Retina (tissue), 1 donor: ENCODE measurements at places on chromosomes 7 and 10.

DNA sequence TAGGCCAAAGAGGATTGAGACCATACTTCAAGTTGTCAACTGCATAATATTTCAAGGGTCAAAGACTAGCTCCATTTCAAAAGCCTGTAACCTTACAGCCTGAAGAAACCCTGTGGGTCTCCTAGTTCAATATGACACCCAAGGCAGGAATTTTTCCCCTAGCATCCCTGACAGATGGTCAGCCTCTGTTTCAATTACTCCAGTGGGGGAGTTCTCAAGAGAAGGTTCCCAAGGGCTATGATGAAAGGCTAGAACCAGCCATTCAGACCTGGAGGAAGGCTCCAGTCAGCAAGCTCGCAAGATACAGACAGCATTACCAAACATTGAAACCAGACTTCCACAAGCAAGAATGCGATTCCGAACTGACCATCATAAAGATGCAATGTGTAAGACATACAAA lies 1.6 kb downstream of the HTR7 start:
- DNase-seq, result no peak

DNA sequence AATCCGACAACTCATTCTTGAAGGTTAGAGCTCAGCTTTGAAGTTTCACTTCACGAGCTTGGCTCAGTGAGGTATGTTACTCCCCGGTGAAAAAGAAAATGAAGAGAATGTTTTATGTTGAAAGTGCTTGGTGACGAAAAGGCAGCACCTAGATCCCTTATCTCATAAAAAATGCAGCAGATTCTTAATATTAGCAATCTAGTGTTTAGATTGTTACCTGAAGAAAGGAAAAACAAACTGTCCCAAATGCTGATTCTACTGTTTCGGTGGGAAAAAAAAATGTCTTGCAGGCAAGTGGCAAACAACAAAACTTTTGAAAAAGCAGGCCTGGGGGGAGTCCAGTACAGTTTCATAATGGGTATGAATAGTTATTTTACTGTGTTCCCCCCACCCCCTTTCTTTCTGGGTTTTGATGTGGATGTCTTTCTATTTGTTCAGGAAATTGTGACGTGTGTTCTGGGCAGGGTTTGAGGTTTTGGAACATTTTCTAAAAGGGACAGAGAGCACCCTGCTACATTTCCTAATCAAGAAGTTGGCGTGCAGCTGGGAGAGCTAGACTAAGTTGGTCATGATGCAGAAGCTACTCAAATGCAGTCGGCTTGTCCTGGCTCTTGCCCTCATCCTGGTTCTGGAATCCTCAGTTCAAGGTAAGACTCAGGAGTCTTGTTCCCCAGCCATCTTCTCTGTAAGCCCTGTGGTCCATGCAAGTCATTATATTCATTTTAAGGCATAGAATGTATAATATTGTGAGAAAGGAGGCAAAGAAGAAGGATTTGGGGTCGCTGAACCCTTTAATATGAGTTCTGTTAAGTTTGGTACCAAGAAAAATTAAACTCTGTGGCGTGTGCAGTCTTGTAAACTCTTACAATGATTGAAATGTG lies at the start of gene SRGN:
Gene SRGN, plus strand, starts transcription at position 514 of the 881 bp plus-strand sequence. Its CDS starts 55 bp downstream, at position 569.
- DNase-seq, result no peak

GRCh38 chr10:22042557-22043326 lies 39.2 kb upstream of the DNAJC1 start:
- no peak for DNase-seq

DNA sequence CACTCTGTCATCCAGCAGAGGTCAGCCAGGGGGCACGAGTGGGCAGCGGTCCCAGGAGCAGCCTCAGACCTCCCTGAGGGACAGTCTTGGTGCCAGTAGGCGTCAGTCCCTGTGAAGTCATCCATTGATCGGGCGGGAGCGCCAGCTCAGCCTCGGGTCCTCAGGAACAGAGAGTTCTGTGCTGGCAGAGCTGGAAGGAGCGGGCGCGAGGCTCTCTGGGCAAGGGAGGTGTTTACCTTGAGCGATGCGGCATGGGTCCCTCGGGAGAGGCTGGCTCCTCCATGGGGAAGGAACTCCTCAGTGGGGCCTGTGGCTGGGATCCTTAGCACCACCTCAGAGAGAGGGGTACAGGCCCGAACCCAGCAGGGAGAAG lies 101.1 kb upstream of the PPIF start:
- peak; percentile 12 for DNase-seq

GRCh38 chr10:60908031-60908430 lies 36.0 kb downstream of the RHOBTB1 start:
- DNase-seq, result no peak

DNA sequence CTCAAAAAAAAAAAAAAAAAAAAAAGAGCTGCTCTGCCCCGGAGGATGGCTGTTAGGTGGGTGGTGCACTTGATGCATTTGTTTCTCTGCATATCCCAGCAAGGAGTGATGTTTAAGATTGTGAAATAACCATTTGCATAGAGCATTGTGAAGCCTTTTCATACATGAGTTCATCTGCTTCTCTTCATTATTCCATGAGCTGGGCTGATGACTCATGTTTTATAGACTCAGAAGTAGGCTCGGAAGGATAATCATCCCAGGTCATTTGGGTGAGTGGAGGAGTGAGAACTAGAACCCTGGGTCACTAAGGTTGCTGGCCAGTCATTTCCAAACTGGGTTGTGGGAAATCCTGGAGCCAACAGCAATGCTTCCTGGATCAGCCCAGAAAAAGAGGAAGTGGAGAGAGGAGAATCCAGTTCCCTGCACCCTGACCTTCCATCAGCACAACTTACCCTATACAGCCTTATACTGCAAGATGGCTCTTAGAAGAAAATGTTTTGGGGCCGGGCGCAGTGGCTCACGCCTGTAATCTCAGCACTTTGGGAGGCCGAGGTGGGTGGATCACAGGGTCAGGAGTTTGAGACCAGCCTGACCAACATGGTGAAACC lies 45.3 kb downstream of the TACC2 start:
- DNase-seq, result no peak

GRCh38 chr10:131180740-131181415 lies 130.6 kb downstream of the TCERG1L start:
- DNase-seq, result no peak

GRCh38 chr10:76111986-76112825 lies 680.8 kb downstream of the LRMDA start:
- peak; percentile 82 for DNase-seq

DNA sequence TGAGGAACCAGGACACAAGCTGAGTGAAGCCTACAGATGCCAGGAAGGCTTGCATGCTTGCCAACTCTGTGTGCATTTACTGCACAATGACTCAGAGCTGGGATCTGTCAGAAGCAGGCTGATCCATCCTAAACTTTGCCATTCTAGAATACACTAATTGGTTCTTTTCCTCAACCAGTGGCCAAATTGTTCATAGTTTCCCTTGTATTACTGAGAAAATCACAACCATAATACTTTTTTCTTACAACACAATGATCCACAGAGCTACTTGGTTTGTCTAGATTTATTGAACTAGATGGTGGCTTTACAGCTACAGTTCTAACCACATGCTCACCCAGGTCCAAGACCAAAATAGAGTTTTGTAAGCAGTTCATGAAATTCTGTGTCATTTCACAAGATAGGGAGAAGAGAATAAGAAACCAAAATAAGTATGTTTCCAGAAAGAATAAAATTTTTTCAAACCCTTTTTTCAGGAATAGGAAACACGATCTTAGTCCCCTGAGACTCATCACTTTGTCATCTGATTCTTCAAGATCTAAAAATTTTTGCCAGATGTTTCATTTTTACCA lies 21.0 kb upstream of the LRRC17 start:
- DNase-seq, result no peak
